Stimulated activated CD4-positive, alpha-beta T cell treated with anti-CD3 and anti-CD28 coated beads, Interleukin-12 subunit alpha, Interleukin-12 subunit beta, amount 100 ng/mL, for 4 hours (primary cell): ENCODE measurements at places on chromosomes 6 and 20.
A peak's percentile ranks its signal among the peaks of the same experiment; 100 is the strongest.

- no peak for DNase-seq
Observed at GRCh38 chr20:32763202-32764004, 1.2 kb downstream of the DNMT3B start.

DNA sequence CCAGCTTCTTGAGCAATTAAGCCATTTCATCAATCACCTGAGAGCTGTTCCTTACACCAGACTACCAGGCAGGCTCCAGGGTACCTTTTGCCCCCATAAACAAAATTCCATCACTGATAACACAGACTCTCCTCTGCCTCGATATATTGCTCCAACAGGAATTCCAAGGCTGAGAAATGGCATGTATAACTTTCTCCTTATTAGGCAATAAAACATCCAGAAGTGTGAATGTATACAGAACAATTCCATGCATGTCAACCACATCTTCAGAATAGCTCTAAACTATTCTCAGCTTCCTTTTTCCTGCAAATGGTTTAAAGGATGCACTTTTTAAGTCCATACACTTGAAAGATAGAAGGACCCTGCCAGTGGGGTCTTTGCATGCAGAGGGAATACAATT is 73.8 kb downstream of the EDN3 start:
- DNase-seq, result no peak

DNA sequence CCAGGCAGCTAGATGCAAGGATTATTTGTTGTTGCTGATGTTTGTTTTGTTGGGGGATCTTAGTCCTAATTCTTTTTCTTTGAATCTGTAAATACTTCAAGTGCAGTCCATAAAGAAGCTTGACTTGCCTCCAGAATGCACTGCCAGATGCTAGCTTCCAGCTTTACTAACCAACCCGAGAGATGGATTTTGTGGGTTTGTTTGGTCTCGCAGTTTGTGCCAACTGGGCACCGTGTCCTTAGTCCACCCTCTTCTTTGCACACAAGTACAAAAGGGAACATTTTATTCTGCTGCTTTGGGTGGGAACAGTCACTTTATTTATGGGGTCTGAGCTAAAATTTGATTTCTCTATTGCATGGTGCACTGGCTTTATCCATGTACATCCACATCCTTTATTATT is 212.0 kb downstream of the PLCB1 start:
- DNase-seq, result no peak

DNA sequence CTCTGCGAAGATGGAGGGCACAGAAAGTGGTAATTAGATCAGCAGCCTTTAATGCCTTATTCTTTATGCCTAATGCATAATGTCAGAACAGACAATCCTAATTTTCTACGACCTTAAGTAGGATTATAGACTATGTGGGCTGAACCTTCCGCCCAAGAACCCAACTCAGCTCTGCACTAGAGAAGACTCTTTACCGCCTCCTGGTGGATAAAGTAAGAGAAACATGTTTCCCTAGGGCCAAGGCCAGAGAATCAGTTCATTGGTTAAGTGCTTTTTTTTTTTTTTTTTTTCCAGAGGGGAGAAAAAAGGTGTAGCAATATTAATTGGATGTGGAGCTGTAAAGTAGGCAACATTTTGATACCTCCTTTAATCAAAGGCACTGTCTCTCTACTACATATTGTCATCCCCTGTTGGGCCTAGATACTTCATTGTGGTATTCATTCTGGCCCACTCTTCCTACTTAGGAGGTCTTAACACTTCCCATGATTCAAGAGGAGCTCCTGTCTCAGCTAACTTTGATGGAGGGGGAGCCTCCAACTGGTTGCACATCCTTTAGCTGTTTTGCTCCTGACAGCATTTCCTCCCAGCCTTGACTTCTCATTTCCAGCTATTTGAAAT is 124.9 kb upstream of the NRN1 start:
- DNase-seq, result no peak

DNA sequence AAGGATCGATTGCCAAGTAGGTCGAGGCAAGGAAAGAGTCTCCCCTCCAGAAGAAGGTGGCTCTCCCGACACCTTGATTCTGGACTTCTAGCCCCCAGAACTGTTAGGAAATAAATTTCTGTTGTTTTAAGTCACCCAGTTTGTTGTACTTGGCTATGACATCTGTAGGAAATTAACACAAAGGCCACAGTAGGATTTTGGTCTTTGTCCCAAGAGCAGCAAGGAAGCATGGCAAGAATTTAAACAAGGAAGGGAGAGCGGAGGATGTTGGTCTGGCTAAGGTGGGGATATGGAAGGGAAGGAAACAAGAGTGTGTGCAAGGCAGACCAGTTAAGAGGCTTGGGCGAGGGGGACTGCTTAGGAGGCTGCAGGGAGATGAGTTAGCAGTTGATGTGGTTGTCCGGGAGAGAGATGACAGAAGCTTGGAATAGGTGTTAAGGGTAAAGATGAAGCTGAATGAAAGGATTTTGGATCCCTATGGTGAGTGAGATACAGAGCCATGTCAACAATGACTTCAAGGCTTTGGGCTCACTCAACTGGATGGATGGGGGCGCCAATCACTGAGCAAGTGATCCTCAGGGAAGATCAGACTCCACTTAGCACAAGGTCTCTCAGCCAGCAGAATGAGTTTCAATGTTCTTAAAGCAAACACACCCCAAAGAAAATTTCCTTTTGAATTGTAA is 140.5 kb upstream of the ZNF217 start:
- DNase-seq, result no peak

GRCh38 chr6:133410638-133411435 is 169.7 kb downstream of the EYA4 start:
- no peak for DNase-seq

DNA sequence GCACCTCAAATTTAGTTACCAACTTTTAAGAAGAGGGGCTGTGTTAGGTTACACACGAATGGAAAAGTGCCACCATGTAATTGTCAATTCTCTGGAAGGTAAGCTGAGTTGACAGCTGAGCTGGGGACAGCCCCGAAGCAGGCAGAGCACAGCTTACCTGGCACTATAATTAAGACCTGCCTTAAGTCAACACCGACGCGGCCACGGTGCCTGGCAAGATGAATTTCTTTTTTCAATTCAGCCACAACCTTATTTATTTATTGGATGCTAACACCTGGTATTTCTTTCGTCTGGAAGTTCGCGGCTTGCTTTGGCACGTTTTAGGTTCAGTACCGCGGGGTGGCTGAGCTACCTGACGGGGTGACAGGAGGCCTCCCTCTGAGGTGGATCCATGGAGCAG is 40.6 kb upstream of the NFATC2 start:
- no peak for DNase-seq

DNA sequence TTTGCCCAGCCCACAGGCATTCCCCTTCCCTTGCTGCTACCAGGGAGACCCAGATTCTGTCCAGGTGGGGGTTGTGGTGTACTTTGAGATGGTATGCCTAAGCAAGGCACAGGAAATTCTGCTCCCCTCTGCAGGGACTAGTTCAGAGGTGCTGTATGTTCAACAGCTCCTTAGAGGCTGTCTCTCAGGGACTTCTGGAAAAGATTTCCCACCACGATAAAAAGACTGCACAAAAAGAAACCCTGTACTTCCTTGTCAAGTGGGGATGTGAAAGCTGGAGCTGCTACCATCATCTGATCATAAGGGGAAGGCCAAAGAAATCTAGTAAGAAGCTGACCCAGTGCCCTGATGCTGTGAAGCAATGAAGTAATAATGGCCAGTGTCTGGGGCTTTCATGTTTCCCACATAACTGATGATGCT is 51.5 kb upstream of the SMIM29 start:
- DNase-seq, result no peak

- no peak for DNase-seq
Observed at GRCh38 chr20:1627200-1627550, 7.4 kb upstream of the SIRPB1 start.

GRCh38 chr6:79821859-79822258 is 125.5 kb downstream of the ELOVL4 start:
- no peak for DNase-seq

DNA sequence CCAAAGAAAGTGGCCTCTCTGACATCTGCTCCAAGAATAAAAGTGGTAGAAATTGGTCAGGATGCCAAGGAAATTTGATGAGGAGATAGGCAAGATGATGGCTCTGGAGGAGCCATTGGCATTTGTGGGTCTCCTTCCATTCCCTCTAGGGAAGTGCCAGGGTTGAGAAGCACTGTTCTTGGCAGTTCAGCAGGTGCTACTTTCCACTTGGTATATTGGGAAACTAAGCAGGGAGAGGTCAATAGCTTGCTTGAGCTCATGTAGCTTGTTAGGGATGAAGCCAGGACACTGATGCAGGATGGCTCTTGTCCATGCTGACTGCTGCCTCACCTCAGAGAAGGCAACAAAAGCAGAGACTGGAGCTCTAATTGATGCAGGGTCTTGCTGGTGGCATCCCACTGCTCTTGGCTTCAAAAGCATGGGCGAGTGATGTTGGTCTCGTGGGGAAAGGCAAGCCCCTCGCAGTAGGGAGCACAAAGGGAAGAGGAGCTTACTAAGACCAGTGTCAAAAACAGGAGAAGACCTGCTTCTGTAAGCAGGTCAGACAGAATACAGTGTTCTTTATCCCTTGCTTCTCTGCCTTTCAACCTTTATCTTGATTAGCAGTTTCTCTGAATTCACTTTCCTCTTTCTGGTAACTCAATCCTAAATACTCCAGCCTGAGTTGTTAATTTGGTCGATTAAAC is 73.1 kb upstream of the RIPOR2 start:
- no peak for DNase-seq

DNA sequence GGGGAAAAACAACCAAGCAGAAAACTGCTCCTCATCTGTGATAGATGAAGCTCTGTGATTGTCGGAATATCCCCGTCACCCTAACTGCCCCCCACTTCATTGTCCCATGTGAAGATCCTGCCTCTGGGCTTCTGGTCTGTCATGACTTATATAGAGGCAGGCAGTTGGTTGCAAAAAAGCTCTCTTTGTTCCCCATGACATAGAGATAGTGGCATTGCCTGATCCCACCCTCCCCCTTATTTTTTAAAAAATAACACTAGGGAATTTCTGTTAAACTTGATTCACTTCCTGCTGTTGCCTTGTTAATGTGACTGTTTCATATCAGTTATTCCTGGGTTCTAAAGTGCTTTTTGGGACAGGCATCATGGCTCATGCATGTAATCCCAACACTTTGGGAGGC is 203.1 kb downstream of the JARID2 start:
- no peak for DNase-seq

- no peak for DNase-seq
Observed at GRCh38 chr6:64233746-64234145, 598.1 kb downstream of the PHF3 start.

GRCh38 chr6:134921721-134922261 is 28.1 kb downstream of the ALDH8A1 start:
- no peak for DNase-seq

GRCh38 chr6:49892280-49892679 is 25.9 kb upstream of the CRISP1 start:
- DNase-seq, result no peak

DNA sequence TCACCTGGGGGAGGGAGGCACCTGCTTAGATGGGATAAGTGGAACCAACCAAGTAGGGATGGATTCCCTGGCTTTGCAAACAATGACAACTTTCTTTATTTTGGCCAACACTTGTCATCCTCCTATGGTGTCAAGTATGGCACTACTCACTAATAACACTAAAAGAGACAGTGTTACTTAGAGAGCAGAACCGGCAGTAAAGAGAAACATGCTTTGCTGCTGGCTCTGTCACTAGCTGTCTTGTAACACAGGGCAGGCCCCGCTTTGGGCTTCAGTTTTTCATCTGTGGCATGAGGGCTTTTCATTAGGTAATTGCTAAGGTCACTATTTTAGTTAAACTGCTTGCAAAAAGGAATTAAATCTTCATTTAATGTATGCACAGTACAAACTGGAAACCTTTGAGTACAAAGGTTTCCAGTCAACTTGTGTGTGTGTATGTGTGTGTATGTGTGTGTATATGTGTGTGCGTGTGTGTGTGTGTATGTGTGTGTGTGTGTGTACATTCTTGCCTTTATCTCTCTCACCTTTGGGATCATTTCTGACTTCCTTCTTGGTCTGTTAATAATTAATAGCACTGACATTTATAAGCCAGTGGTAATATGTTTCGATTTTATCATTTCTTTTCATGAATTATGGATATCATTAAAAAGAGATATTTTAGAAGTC is 64.7 kb downstream of the BTBD3 start:
- DNase-seq, result no peak

GRCh38 chr20:62306414-62307187 is 3.8 kb downstream of the ADRM1 start:
- no peak for DNase-seq

- no peak for DNase-seq
Observed at GRCh38 chr6:13836170-13836569, 21.8 kb upstream of the MCUR1 start.

GRCh38 chr20:57514273-57514751 is 10.6 kb downstream of the CTCFL start:
- DNase-seq, result peak; percentile 4

DNA sequence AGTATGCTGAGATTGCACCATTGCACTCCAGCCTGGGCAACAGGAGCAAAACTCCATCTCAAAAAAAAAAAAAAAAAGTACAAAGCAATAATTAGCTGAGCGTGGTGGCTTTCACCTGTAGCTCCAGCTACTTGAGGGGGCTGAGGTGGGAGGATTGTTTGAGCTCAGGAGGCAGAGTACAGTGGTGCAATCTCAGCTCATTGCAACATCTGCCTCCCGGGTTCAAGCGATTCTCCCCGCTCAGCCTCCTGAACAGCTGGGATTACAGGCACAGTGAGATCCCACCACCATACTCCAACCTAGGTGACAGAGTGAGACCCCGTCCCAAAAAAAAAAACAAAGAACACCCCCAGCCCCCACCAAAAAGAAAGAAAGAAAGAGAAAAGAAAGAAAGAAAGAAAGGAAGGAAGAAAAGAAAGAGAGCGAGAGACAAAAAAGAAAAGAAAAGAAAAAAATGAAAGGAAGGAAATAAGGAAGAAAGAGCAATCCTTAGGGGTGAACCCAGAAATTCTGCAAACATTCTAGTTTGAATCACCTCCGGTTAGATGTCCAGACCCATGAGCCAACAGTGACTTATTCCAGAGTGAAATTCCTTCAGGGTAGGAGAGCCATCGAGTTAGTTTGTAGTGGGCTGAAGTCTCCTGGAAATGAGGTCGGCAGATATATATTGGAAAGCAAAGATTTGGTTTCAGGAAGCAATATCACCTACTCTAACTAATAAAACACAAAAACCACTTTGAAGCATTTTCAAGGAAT is 3.2 kb upstream of the RIPOR3 start:
- no peak for DNase-seq
